ENCODE measurements at places on chromosomes 2 and 18.
A peak's percentile ranks its signal among the peaks of the same experiment; 100 is the strongest.

DNA sequence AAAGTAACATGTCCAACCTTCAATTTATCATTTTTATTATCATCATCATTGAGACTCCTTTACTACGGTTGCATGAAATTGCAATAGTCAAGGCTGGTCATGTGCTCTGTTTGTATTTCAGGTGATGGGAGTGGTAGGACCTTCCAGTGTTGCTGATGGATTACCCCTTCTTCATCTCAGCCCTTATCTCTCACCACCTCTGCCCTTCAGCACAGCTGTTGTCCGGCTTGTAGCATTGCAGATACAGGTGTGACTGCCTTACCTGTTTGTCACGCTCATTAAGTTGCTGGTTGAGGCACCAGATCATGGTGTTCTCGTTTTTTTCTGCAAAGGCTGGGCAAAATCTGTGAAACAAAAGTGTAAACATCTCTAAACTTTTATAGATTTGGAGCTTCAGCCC lies 31.7 kb upstream of the RPE start:
- DNase-seq, result no peak

- DNase-seq, result no peak
These were observed 66.1 kb downstream of the COLEC12 start for GRCh38 chr18:434410-434809.

DNA sequence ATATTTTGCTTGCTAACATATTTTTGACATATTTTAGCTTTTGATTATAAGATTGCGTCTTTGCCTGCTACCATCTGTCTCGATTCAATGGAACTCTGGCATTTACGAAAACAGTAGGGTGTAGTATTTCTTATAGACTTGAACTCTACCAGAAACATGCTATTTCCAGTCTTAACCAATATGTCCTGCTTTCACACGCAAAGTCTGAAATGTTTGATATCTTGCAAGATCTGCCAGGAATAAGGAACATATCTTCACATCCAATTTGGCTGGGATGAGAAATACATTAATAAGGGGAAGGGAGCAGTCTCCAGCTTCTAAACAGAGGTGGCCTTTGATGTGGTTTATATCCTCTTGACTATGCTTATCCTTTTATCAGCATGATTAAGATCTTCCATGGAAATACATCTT lies 299.4 kb downstream of the ZNF521 start:
- no peak for DNase-seq

DNA sequence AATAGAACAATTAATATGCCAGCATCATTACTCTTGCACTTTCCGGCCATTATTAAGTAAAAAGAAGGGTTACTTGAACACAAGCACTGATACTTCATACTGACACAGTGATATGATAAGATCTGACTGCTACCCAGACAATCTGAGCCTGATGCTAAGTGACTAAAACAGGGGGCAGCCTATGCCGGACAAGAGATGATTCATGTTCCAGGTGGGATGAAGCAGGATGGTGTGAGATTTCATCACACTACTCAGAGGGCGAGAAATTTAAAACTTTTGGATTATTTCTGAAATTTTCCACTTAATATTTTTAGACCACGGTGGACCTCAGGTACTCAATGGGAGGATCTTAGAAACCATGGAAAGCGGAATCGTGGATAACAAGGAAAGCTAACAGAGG lies 61.7 kb downstream of the LIPG start:
- peak; percentile 57 for DNase-seq

DNA sequence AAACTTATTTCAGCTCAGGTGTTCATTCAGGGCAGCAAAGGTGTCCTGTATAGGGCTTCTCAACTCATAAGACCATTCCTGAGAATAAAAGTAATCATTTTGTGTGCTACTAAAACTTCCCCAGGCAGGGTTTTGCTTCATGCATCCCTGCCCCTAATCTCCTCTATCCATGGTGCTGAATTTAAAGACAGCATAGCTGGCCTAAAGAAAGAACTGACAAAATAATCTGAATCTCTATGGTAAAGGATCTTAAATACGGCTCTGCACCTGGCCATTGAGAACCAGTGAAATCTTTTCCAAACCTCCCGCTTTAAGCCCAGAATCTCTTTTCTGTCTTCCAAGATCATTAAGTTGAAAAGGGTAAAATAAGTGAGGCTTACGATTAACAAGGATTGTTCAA lies 292.1 kb upstream of the KLHL29 start:
- peak; percentile 13 for DNase-seq

GRCh38 chr2:119473621-119474370 lies 42.1 kb downstream of the TMEM37 start:
- DNase-seq, result no peak

GRCh38 chr2:241850544-241851324 lies 8.0 kb downstream of the PDCD1 start:
- no peak for DNase-seq

- peak; percentile 84 for DNase-seq
These were observed 45.5 kb upstream of the CAVIN2 start for GRCh38 chr2:191892391-191892790.

DNA sequence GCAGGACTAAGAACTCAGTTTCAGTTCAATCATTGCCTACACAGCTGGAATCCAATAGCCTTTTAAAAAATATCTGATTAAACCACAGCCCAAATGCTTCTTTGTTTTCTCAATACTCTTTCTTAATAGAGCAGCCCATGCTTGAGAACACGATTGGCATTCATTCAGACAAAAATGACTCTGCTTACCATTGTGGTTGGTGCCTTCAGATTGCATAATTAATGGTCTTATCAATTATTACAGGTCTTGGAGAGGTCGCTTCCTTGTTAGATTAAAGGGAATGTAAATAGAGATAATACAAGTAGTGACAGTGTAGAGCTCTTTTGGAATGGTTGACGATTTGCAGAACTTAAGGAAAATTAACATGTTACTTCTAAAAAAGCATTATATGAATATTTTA lies 107.2 kb downstream of the RNF152 start:
- DNase-seq, result no peak

GRCh38 chr2:241040081-241040803 lies 41.8 kb downstream of the SNED1 start:
- no peak for DNase-seq

GRCh38 chr2:25420820-25421237 lies 79.1 kb upstream of the DNMT3A start:
- DNase-seq, result no peak

DNA sequence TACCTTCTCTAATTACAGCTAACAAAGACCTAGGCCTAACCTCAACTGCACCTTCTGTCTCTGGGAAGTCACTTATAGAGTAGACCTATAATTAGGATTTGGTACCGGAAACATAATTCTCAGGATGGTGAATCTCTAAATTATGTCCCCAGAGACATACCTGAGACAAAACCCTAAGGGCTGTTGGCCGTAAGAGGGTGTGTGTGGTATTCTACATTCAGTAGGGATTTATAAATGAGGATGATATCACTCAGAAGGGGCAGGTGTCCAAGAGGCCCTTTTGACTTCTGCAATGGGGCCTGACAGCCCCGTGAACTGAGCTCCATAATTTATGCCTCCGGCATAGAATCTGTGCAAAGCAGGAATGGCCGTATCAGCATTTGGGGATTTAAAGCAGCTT lies 13.5 kb upstream of the DARS1 start:
- DNase-seq, result no peak

GRCh38 chr2:98914713-98915580 lies 21.1 kb downstream of the CRACDL start:
- DNase-seq, result no peak

DNA sequence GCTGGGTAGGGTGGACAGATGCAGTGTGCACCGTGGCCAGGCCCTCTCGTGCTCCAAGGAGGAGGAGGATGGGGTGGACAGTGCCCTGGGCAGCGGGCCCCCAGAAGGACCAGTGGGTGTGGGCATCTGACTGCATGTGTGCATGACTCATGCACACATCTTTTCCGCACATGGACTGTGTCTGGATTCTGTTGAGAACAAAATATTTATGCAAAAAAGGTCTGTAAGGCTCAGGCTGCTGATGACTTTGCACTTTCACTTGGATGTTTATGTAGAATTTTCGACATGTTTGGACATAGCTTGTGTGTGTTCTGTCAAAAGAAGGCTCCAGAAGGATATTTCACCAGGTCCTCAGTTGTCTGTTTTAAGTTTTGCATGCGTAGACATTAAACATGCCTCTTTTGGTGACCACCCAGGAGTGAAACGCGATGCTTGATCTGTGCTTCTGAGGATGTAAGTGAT lies 45.6 kb downstream of the MTCL1 start:
- DNase-seq, result peak; percentile 68

DNA sequence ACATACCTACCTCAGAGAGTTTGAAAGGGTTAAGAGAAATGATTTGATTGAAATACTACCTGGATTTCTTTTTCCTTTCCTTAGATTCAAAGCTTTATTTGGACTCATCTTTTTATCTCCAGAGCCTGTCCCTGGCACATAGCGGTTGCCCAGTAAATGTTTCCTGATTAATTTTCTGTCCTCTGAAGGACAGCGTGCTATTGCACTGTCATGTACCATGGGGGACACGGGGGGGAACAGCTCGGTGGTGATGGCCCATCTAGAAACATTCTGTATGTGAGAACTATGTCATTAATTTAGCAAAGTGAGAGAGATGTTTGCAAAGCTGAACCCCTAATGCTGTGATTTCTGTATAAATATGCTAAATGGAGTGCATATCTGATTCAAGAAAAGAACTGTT lies 26.4 kb upstream of the CABYR start:
- no peak for DNase-seq

DNA sequence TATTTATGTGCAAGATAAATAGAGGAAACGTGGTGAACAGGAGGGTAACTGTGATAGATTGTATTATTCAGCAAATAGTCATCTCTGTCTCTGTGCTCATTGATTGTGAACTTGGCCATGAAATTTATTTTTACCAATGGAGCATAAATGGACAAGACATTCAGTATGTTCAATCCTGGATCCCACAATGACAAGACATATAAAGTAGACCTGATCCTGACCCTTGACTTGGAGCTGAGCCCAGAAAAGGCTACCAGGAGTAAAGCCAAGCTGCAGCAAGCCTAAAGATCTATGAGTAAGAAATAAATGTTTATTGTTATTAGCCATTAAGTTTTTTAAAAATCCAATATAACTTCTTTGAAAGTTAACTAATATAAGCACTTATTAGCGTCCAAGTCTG lies 531.2 kb downstream of the PIK3C3 start:
- no peak for DNase-seq

- DNase-seq, result no peak
These were observed 137.4 kb downstream of the RIT2 start for GRCh38 chr18:42977982-42978637.

DNA sequence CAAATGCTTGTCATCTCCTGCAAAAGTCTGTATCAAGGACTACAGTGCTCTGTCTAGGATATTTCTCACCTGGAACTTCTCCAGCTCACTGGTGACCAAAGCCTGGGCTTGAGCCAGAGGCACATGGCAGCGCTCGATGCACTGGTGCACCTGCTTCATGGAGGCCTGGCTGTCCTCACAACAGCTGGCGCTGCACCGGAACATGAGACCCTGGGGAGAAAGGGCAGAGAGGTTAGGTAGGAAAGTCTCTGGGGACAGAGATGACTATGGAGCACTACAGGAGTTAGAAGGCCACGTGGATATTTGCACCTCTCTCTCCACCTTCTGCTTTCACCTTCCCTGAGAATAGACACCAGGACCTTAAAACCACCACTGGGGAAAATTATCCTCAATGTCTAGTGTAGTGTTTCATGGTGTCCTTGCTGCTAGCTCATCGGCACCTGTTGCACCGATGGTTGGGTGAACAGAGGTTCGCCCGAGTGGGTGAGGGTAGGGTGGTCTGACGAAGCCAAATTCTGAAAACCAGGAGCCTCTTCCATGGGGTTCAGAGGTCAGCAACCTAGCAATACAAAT lies 1.0 kb downstream of the FAM136A start:
- no peak for DNase-seq

DNA sequence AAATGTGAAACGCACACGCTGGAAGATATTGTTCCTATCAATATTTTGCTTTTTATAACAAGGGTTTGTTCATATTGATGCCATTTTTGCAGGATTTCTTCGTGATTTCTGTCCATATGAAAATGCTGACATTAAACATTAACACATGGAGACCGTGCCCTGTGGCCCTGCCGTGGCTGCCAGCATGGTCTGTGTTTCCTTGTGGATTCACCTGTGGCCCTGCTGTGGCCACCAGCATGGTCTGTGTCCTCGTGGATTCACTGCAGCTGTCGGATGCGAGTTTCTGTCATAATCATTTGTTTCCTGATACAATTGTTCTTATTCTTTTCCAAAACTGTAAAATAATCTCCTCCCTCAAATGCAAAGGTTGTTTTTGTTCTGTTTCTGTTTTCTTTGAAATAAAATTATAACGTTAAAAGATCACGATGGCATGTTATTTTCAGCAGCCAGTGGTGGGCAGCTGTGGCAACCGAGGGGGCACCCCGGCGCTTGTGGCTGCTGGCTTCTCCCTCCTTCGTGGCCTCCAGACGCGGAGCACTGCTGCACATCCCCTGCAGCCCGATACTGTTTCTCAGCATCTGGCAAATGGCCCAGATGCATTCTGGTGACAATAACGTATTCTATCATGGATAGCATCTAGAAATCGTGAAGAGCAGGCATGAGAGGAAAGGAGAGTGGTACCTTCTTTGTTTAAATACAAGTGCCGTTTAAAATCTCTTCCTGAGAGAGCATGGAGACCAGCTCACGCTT lies 143.5 kb downstream of the PTGR3 start:
- DNase-seq, result no peak

- DNase-seq, result peak; percentile 96
These were observed 98.3 kb upstream of the TMEM17 start for GRCh38 chr2:62604336-62604735.

DNA sequence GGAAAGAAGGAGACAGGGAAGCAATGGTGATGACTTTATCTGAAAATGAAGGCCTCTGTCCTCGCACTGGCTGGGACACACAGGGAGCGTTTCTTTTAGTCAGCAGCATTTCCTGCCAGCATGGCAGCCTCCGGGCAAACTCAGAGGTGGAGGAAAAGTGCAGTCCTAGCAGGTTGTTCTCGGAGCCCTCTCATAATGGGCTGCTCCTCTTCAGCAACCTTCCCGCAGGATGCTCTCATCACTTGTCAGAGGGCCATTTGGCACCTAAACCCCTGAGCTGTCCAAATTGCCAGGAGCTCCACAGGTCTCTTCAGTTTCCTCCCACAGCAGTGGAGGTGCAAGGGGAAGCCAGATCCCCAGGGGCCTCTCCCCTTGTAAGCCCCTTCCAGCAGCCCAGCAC lies 6.2 kb downstream of the STK39 start:
- DNase-seq, result no peak

GRCh38 chr18:8176554-8176953 lies 432.7 kb upstream of the RAB12 start:
- DNase-seq, result no peak
